ENCODE measurements at places on chromosomes 1 and 21. TPM values are rescaled to one million over a fixed set of nuclear protein-coding genes. Genes with fewer than 3 reads are reported as not detected.

DNA sequence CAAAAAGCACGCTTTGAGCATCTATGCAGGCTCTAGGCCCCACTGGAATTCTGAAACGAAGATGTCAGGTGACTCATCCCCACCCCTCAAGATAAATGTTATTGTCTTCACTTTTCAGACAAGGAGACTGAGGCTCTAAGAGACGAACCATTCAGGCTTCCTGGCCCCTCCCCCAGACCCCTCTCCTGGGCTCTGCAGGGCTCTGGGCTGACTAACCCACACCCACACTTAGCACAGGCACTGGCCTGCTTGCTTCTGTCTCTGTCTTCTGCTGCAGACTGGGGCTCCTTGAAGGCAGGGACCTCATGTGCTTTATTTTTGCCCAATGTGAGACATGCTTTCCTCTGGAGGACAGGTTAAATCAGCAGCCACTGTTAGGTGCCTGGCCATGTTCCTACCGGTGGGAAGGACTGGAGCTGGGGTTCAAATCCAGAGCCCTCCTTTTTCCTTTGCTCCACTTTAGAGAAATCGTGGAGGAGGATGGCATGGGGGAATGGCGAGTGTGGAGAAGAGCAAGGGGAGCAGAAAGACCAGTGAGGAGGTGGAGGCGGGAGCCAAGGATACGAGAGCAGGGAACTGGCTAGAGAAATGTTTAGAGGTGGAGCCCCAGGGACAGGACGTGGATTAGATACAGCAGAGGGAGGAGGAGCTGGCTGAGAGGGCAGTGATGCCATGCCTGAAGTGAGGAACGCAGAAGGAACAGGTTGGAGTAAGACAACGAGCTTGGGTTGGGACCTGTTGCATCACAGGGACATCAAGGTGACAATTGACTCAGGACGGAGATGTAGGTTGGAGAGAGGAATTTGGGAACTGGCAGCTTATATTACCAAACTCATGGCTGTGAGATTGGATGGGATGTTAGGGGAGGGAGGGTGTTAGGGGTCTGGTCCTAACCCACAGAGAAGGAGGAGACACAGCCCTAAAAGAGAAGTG, 1.7 kb downstream of the TMEM125 start:
- no peak for DNase-seq

DNA sequence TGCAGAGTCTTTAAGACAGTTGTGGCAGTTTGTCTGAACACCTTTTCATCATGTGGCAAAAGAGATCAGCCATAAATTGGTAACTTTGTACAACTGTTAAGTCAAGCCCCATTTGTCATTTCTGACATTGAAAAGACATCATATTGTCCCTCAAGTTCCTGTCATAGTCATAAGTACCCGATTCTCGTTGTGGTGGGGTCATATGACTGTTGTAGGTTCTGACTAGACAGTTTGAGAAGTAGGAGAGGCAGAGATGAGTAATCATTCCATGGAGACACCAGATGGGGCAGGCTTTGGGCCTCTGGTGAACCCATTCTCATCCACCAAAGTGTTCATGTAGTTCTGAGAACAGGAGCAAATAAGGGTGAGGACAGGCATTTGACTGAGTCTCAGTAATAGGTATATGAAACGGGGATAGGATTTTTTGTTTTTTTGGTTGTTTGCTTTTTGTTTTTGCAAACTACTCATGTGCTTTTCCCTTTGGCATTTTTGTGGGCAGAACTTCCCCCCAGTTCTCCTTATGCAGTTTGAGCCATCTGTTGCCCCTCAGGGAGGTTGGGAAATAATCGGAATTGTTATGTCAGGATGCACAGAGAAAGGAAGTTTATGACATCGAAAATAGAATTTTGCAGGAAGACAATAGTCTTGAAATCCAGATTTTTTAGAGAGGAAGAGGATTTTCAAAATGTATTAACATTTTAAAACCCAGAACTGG, 86.9 kb upstream of the KCNE2 start:
- DNase-seq = no peak

ETV3L gene
- not detected for total RNA-seq

G0S2 gene
- 81.1 TPM for total RNA-seq

NUP210L gene
- total RNA-seq = 0.16 TPM

DNA sequence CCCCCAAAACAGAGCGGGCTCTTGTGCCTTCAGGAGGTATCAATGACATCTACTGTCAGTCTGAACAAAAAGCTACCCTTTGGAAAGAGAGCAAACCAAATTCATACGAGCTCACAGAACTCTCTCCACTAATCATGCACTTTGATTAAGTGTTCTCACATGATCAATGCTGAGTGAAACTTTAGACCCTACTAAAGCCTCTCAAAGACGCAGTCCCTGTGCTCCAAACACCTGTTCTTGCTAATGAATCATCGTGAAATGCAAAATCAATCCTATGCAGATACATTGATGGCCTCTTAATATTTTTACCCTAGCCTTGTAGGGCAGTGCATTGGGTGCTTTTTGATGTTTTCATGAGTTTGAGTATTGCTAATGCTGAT, 113.4 kb downstream of the ZBTB18 start:
- no peak for DNase-seq

PLA2G2D gene
- total RNA-seq = not detected

C21orf58 gene
- total RNA-seq = 9.0 TPM

IVL gene
- not detected for total RNA-seq

ERG gene
- total RNA-seq = not detected

DNA sequence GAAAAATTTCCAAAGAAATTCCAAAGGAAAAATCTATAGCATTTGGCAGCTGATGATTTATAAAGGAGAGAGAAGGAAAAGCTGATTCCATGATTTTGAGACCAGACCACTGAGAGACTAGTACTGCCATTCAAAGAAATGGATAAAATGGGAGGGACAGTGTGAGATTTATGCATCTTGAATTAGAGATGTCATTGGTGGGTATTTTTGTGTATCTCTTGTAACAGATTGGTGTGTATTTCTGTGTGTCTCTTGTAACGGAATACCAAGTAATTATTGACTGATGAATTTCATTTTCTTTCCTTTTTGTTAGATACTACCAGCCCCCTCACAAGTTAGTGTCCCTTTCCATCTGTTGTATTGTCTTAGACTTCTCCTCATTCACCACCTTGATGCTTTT, 102.2 kb downstream of the OLFML2B start:
- no peak for DNase-seq

GRCh38 chr21:24428591-24429199, 1178.6 kb downstream of the MRPL39 start:
- DNase-seq = no peak

DNA sequence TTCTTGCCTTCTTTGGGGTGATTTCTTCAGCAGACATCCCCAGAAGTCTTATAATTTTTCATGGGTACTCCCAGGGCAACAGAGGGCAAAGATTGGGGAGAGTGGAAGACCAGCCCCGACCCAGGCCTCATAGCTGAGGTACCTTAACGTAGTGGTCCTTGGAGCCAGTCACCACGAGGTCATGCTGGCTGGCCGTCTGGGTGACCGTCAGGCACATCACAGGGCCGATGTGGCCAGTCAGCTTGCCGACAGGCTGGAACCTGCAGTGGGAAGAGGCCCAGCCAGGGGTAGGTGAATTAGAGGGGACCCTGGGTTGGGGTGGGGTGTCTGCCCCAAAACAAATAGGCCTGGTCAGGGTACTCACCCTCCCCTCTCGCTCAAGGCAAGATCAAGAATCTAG, 46.9 kb downstream of the KIF21B start:
- no peak for DNase-seq

DNA sequence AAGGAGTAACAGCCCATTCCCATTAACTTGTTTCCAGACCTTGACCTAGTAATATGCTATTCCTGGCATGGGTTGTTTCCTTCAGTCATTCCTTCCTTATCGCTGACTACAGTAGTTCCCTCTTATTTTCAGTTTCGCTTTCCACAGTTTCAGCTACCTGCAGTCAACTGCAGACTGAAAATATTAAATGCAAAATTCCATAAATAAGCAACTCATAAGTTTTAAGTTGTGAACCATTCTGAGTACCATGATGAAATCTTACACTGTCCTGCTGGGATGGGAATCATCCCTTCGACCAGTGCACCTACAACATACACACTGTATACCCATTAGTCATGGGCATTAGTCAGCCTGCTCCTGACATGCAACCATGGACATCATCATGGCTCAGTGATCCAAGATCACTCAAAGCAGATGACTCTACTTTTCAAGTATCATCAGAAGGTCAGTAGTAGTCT, 66.7 kb downstream of the CCDC30 start:
- no peak for DNase-seq

- DNase-seq = no peak
Observed at GRCh38 chr1:57222307-57222706, 201.6 kb downstream of the DAB1 start.

GRCh38 chr1:119046785-119047438, 58.8 kb upstream of the TBX15 start:
- no peak for DNase-seq

GRCh38 chr1:55277377-55278130, 62.4 kb upstream of the USP24 start:
- DNase-seq = peak; percentile 71

Data from naive thymus-derived CD4-positive, alpha-beta T cell (primary cell).